ENCODE measurements at places on chromosomes 3 and 15.
A peak's percentile ranks its signal among the peaks of the same experiment; 100 is the strongest.

- no peak for DNase-seq
Observed at GRCh38 chr15:91478717-91479191, 374.8 kb upstream of the SLCO3A1 start.

DNA sequence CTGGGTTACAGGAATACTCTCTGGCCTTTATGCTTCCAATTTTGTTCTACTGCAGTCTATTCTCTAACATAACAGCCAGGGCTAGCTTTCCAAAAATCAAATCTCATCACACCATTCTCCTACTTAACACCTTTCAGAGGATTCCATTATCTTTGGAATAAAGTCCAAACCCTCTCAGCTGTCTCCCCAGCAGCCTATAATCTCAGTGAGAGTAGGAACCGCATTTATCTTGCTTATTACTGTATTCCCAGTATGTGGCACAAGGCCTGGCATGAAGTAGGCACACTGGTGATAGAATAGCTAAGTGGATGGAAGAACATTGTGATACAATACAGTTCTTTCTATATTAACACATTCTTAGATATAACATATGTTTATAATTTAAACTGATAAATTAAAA is 49.0 kb upstream of the MYO5C start:
- no peak for DNase-seq

DNA sequence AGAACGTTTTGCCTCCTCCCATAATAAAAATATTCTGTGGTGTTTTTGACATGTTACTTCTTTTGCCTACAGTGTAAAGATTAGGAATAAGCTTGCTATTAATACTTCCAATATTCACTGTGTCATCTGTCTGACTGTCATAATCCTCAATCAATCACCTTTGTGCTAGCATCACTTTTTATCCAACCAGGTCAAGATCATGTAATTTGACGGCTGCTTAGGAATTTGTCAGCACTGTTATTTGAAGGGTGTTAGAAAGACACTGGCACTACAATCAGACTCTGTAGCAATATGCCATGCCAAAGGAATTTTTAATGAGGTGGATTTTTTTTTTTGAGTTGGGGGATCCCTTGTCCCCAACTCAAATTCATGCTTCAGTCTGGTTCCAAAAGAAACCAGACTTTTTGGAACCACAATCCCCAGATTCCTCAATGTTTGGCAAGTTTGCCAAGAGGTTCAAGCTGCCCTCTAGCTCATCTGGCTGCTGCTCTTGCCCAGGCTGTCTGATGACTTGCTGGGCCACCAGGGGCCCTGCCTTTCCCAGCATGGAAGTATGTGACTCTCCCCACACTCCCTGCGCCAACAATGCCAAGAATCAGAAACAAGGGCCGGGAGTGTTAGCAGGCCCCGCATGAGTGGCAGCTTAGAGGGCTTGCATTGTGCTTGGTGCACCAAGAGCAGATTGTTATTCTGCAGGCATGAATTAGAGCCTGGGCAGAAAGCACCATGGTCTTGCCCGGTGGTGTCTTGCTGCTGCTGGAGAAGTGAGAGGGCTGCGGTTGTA is 58.6 kb upstream of the TSC22D2 start:
- no peak for DNase-seq

DNA sequence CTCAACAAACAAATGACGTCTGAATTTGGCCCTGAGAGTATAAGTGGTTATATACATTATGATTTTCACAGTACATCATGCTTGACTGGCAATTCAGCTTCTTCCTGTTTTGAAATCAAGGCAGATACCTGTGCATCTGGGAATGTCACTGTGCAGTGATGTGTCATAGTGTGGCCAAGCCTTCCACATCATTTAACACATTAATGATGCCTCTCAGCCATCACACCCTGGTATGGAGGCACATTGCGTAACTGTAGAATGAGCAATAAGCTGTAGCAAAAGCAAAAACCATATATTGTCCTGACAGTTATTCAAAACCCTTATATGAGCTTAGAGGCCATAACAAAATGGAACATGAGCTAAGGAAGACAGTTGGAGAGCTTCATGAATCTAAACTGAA is 246.0 kb downstream of the EPHA3 start:
- DNase-seq = no peak

DNA sequence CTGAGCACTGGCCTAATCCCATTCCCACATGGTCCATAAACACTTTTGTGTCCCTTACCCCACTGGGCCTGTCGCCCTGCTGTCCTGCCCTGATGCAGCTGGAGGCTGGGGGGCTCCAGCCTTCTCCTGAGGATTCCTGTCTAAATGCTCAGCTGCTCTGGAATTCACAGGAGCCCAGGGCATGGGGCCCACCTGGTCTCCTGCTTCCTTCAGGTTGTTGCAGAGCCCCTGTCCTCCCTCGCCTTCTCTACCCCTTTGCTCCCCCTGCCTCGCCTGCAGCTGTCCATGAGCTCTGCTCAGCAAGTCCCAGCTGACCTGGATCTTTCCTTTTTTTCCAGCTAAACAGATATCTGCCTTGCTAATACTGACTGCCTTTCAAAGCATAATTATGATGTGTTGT is 286.9 kb downstream of the XXYLT1 start:
- DNase-seq = no peak

- no peak for DNase-seq
Observed at GRCh38 chr3:135503760-135504686, 461.5 kb upstream of the PPP2R3A start.

- no peak for DNase-seq
Observed at GRCh38 chr15:65146438-65146837, 12.8 kb upstream of the PDCD7 start.

GRCh38 chr3:149342413-149343380 is 9.3 kb upstream of the TM4SF18 start:
- DNase-seq = no peak

- DNase-seq = no peak
Observed at GRCh38 chr15:75049392-75049791, 26.0 kb downstream of the PPCDC start.

GRCh38 chr3:177146646-177147045 is 50.6 kb downstream of the TBL1XR1 start:
- no peak for DNase-seq

DNA sequence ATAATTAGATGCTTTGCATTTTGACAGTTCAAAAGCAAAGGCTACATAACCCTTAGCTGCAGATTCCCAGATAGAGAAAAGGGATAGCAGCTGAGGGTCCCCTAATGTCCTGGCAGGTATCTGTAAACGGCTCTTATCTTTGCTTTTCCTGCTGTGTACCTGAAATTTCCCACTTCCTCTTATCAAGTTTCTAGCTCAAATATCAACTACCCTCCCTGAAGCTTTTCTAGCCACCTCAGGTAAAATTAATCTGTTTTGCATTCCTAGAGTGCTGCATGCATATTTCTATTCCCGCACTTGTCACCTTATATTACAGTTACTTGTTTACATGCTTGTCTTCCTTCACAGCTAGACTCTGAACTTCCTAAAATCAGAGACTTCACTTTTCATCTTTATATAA is 55.6 kb upstream of the STXBP5L start:
- DNase-seq = no peak

DNA sequence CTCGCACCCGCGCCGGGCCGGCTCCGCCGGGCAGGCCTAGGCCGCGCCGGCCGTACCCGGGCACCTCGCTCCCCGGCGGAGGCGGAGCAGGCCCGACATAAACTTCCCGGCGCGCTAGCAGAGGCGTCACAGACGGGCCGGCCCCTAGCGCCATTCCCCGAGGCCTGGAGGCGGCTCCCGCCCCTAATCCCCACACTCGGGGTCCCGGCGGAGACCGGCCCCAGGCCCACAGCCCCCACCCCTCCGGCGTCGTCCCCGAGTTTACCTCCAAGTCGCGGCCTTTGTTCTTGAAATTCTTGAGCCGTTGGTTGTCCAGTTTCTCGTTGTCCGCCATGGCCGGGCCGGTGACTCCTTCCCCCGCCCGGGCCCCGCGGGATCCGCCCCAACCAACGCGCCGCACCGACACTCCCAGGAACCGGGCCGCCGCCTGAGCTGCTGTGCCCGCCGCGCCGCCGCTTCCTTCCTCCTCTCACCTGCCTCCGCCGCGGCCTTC is 376 bp downstream of the KPNA4 start:
- peak; percentile 51 for DNase-seq

DNA sequence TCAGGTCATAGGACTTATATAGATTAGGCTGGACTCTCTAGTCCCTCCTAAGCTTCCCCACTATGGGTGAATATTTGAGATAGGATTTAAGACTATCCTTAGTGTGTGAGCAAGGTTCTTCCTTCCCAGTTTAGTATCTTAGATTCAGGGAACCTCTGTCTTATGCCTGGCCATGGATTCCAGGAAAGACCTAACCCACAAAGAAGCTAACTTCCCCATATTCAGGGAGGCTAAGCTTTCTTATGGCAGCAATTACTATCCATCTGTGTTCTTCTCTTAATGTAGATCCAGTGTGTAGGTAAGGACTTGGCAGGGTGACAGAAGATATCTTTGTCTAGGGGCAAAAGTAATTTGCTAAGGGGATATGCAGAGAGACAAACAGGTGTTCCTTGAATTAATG is 25.5 kb upstream of the PIK3R4 start:
- no peak for DNase-seq

- no peak for DNase-seq
Observed at GRCh38 chr3:10933470-10933804, 59.1 kb upstream of the SLC6A1 start.

- DNase-seq = peak; percentile 61
Observed at GRCh38 chr3:196073255-196073753, 8.6 kb downstream of the TFRC start.

- peak; percentile 10 for DNase-seq
Observed at GRCh38 chr15:93088200-93088980, 621 bp downstream of the RGMA start.

DNA sequence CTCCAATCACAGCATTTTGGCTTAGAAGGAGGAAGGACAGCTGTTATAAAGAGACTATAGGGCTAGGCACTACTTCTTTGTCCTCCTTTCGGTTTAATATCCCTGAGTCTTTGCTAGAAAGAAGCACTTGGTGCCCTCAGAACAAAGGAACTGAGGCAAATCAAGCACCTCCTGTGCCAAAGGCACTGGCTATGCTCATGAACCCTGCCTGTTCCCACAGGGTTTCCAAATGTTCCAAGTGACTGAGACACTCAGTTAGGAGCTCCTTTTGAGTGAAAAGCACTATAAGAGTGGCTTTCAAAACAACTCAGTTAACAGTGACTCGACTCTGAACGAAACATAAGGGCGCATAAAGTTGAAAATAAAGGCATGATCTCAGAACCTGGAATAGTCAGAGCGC is 25.0 kb downstream of the TBC1D2B start:
- no peak for DNase-seq

- no peak for DNase-seq
Observed at GRCh38 chr3:137110392-137110996, 152.7 kb downstream of the IL20RB start.

DNA sequence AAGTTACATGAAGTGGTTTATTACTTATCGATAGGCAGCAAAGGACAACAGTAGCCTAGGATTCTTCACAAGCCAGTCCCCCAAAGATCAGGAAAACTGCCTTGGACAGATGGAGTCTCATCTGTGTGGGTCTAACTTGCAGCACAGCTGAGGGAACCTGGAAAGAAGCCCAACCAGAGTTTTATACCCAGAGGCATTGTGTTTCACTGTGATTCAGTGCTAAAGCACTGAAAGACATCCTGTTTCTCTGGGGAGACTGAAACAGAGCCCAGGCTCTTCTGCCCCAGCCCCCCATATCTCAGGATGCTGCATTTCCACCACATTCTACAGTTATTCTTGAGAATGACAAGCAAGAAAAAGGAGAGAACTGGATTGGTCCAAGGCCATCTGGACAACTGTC is 48.2 kb upstream of the PYDC2 start:
- no peak for DNase-seq

GRCh38 chr15:100642950-100643338 is 40.6 kb downstream of the ASB7 start:
- DNase-seq = no peak

DNA sequence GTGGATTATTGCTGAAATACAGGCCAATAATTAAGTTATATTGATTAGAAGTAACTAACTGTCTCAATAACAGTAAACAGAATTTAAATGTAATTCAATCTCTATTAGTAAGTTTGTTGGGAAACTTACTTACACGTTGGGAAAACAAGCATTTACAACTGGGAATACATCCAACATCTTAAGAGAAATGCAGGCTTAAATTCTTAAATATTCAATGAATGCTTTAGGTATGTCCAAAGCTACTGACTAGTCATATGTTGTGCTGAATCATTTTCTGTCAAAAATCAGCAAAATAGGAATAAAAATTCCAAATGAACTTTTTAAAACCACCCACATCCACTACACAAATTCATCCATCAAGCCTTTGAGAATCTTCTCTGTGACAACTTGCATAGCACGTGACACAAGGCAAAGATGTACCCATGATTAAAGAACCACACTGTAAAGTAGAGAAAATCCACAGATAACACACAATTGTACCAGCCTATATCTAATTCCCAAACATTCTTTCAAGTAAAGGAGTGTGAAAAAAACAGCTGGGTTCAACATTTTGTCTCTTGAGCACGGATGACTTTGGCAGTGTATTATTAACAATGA is 60.0 kb downstream of the NMNAT3 start:
- DNase-seq = no peak

- no peak for DNase-seq
Observed at GRCh38 chr3:25944329-25944728, 154.4 kb downstream of the OXSM start.

- no peak for DNase-seq
Observed at GRCh38 chr3:55579496-55579895, 92.4 kb upstream of the WNT5A start.

DNA sequence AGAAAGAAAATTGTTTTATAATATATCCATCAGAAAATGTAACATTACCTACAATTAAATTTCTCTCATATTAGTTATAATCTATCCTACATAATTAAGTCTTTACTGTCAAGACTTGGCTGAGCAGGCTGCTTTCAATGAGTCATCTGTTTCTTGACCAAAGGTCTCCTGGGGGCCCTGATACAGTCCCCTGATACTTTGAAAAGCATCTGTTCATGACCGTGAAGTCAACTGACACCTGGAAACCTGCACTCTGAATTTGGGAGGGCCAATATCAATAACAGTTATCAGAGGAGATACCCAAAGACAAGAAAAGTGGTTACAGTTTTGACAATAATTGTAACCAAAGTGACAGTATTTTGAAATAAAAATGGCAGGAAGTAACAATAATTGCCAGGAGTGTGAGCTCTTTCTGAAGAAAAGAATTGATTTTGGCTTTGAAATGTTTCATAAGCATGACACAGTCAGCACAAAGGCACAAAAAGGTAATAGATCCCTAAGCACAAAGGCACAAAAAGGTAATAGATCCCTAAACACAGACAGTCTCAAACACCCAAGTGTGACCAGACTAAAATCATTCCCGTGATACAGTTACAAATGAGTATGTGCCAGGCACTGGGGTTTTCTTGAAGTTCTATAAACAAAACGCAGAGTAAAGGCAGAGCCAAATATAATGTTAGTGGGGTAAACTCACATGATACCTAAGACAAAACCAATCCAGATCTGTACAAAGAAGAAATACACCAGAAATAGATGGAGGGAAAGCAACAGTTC is 260.7 kb downstream of the PLOD2 start:
- DNase-seq = no peak

DNA sequence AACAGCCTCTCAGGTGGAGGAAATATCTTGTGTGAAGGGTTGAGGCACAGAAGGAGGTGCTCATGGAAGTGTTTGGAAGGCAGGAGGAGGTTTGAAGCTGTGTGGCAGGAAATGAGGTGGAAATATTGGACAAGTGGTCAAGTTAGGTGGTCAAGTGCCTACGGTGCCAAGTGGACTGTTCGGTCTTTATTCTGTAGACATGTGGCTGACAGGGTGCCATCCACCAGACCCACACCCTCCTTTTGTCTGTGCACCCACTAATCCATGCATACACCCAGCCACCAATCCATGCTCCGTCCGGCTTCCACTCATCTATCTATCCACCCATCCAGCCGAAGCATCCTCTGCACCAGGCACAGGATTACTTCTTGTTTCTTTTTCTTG is 2.2 kb downstream of the SLC6A20 start:
- no peak for DNase-seq

- no peak for DNase-seq
Observed at GRCh38 chr15:93974804-93975481, 256.4 kb upstream of the MCTP2 start.

Data from stimulated activated CD4-positive, alpha-beta T cell treated with anti-CD3 and anti-CD28 coated beads, Interleukin-1b, Interleukin-23, amount 100 ng/mL, for 4 hours (primary cell).